Cardiac septum (tissue), 1 donor: ENCODE measurements at places on chromosomes 13 and 19.

- DNase-seq = no peak
Observed at GRCh38 chr19:40398417-40399131, 8.6 kb upstream of the HIPK4 start.

DNA sequence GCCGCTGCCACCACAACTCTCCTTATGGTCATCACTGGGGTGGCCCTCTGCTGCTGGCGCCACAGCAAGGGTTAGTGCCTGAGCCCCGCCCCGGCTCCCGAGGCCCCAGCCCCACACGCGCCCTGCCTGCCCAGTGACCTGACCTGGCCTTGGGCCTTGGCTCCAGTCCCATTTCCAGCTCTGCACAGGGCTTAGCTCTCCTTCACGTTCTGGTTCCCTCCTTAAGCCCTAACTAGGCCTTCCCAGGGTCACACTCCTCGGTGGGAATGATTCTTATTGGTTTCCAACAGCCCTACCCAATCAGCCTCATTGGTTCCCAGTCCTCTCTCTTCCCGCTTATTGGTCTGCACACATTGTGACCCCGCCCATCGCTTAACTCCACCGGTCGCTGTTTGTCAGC is 5.8 kb downstream of the KIRREL2 start:
- no peak for DNase-seq

DNA sequence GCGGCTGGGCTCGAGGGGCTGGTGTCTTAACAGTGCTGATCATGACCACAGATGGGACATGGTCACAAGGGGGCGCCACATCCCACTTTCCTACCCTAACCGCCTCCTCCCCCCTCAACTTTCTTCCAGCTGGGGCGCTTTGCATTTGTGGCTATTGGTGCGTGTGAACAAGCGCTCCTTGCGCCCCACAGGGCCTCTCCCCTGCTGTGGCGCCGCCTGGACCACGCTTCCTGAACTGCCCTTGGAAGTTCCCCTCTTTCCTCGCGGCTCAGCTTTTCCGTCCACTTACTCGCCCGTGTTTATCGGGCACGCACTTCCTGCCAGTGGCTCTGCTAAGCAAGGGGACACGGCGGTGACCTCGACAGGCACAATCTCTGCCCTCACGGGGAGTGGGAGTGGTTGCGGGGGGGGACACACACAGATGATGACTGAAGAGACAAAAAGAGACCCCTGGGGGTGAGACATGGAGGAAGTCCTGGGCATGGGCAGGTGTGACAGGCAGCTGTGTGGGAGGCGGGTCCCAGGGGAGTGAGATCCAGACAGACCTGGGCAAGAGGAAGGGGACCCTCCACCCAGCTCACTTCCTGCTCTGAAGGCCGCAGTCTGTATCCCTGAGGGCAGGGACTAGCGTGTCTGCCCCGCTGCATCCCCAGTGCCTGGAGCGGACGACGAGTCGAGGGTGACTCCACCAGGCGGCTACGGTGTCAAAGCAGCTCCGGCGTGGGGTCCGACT is 40.3 kb downstream of the ZNF787 start:
- peak; percentile 90 for DNase-seq

DNA sequence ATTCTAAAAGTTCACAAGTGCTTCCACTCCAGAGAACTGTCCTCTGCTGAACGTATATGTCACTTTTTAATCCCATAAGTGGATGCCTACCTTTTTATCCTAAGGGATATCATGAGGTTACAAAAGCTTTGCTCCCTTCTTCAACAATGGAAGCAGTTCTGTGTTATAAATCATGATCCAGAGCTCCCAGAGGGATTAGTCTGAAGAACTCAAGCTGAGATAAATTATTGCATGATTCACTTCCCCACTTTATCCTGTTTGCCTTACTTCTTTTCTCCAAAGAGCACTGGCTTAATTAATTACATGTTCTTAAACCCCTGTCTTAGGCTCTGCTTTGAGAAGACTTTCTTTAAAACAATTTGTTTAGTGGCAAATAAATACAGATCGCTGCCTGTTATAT is 246.7 kb downstream of the PCDH17 start:
- no peak for DNase-seq

DNA sequence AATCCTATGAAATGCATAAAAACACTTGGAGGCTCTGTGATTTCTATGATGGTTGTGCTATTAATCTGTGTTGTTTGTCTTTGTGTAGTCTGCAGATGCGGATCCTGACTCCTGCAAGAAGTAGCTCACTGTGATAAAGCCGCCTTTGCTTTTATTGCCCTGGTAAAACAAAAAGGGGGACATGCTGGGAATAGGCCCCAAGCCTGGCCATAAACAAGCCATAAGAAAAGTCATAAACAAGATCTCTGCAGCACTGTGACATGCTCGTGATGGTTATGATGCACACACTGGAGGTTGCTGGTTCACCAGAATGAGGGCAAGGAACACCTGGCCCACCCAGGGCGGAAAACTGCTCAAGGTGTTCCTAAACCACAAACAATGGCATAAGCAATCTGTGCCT is 26.6 kb upstream of the ZNF266 start:
- no peak for DNase-seq

GRCh38 chr19:55443045-55443823 is at the start of gene SHISA7:
Gene SHISA7 (minus strand): TSS chr19:55443300. CDS start chr19:55442863, 437 bp downstream.
- no peak for DNase-seq

DNA sequence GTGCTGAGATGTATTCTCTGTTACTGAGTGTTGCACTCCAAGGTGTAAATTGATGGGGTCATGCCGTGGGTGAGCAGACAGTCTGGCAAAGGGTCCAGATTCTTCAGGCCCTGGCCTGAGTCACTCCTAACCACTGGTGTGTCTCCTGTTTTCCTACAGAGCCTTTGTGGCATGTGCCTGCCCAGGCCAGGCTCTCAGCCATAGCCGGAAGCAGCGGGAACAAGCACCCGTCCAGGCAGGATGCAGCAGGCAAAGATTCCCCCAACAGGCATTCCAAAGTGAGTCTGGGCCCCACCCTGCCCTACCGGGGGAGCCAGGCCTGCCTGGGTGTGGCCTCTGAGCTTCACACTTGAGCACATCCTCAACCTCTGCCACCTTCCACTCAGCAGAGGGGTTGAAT is 61.9 kb downstream of the DPF1 start:
- no peak for DNase-seq

- no peak for DNase-seq
Observed at GRCh38 chr19:46970815-46971214, 48.8 kb upstream of the NPAS1 start.

DNA sequence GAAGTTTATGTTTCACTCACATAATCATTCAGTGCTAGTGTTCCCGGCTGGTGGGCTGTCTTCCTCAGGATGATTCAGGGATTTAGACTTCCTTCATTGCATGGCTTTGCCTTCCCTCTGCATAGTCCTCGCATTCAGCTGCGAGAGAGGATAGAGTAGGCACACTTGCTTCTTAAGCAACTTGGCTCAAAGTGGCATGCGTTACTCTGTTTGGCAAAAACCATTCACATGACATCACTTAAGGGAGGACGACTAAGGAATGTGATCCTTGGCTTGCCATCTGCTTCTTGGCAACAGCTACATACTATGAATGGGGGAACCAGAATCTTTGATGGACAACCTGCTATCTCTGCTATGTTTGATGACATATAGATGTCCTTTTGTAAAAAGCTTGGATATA is 359.3 kb downstream of the TDRD3 start:
- DNase-seq = no peak

DNA sequence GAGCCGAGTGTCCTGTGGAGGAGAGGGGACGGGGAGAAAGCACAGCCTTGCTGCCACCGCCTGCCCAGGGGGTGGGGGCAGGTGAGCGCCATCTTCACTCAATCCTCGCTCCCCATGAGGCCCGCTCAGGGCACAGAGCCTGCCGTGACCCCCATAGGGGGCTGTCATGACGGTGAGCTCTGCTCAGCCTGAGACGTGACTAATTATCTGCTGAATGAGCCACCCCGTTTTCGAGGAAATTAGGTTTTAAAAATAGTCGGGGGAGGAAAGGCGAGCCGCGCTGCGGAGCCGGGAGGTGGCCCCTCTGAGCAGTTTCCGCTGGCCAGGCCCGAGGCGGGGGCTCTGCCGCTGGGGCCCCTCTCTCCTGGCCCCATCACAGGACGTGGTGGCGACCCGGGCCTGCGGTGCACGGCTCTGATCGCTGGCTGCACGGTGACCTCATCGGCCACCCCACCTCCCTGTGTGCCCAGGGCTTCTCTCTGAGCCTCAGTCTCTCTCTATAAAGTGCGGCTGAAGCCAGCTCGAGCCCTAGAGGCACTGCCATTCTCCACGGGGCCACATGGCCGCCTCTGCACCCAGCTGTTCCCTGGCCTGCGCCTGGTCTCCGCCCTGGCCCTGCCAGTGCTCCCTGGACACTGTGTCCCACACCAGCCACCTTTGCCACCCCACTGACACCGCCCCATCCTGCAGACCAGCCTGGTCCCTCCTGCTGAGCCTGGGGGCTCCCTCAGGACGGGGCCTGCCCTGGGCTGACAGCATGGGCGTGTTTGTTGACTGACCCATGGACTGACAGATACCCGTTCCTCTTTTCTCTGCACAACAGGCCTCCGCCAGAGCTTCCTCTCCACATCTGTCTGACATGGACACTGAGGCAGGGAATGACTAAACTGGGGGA is 28.3 kb downstream of the PIP5K1C start:
- no peak for DNase-seq

GRCh38 chr13:99657848-99658260 is 156.6 kb downstream of the TM9SF2 start:
- DNase-seq = no peak

DNA sequence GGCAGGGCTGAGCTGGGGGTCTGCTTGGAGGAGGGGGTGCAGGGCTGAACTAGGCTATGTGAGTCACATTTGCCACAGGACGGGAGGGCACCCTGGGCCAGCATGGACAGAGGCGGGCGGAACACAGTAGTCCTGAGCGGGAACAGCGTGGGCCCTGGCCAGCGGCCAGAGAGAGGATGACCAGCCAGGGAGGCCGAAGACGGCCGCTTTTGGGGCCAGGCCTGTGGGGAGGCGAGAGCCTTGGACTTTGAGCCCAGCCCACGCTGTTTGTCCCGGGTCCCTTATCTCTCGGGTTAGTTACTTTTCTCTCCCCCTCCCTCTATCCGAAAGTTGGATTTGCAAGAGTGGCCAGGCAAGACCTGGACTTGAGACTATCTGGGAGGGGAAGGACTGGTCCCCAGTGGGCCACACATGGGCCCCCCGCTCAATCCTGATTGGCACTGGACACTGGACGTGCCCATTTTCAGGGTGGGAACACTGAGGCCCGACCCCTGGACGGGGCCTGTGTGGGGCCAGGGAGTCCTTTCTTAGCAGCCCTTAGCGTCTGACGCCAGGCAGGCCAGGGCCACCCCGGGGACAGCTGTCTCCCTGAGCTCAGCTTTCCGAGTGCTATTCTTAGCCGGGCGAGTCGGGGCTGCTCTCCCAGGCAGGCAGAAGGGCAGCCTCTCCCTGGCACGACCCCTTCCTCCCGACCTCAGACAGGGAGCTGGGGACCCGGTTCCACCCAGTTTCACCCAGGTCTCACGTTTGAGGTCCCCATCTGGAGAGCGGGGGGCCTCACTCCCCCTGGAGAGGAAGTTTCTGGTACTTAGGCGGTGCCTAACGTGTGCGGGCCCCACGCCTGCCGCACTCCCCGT is 833 bp downstream of the GAMT start:
- peak; percentile 88 for DNase-seq

- no peak for DNase-seq
Observed at GRCh38 chr13:75864718-75865117, 228.6 kb downstream of the LMO7 start.

DNA sequence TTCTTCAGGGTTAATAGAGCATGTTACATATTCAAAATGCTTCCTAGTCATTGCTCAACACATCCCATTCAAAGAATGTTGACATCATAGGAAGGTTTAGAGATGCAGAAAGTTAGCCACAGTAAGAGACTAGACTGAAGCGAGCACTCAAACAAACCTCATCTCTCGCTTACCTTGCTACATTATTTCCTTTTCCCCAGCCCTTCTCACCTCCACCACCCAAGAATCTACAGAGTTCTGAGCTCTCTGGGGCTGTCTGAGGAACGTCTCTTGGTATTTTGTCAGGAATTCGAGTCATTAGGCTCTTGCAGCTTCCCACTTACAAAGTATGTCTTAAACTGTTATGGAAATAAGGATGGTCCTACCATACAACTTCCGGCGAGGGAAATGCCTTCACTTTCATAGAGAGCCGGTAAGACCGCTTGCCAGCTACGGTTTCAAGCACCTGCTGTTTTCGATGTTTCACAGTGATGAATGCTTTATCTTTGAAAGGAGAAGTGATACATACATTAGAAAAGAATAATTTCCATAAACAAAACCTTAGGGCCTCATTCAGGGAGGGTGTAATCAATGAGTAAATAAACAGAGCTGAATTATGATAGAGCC is 65.1 kb downstream of the FLT1 start:
- DNase-seq = no peak

GRCh38 chr19:6925386-6925785 is 38.0 kb downstream of the ADGRE1 start:
- no peak for DNase-seq

DNA sequence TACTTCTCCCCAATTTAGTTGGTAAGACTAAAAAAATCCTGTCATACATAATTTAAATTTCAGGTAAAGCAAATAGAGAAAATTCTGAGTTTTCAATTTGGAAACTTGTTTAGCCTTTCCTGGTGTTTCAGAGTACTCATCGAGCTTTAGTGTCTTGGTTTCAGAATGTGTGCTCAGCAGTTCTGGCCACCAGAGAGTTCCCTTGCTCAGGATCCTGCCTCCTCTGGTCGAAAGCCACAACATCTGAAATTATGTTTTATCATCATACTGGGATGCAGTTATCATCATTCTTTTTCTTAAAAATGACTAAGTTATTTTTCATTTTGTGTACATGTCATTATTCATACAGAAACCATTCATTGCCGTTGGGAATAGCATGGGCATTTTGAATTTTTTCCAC is 263.2 kb upstream of the SPRY2 start:
- DNase-seq = no peak

DNA sequence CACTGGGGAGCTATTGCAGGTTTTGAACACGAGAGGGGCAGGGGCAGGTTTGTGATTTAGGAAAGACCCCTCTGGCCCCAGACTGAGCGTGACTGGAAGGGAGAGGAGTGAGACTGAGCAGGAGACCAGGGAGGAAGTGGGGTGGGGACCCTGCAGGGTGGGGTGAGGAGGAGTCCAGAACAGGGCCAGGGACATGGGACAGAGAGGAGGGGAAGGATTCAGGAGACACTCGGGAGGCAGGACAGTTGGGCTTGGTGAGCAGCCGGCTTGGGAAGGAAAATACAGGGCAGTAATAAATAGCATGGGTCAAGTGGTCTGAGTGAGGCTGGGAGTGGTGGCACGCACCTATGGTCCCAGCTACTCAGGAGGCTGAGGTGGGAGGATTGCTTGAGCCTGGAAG is 9.4 kb downstream of the FOSB start:
- no peak for DNase-seq

DNA sequence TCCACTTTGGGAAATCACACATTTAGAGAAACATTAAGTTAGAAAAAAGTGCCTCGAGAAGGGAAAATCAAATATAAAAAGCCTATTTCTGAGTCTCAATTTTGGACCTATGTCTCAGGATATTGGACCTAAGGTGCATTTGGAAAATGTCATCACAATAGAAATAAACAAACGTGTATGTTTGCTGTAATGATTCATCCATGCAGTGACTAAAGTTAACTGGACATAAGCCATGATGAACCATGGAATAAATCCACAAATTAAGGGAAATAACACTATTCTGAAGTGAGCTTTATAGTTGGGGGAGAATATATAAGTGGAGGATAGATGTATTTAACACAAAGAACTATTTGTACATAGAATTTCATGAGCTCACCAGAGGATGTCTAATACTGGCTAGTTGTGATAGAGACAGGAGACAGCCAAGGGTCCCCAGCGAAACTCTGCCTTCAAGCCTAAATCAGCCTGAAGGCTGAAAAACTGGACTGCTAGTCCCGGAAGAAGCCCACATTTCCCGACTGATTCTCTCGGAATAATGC is 963.3 kb upstream of the SPRY2 start:
- no peak for DNase-seq
